Stimulated activated CD4-positive, alpha-beta T cell treated with anti-CD3 and anti-CD28 coated beads, Interleukin-4, amount 100 ng/mL, for 24 hours (primary cell): ENCODE measurements at places on chromosomes 1 and 21.

- no peak for DNase-seq
Observed at GRCh38 chr1:97796711-97797110, 124.1 kb downstream of the DPYD start.

DNA sequence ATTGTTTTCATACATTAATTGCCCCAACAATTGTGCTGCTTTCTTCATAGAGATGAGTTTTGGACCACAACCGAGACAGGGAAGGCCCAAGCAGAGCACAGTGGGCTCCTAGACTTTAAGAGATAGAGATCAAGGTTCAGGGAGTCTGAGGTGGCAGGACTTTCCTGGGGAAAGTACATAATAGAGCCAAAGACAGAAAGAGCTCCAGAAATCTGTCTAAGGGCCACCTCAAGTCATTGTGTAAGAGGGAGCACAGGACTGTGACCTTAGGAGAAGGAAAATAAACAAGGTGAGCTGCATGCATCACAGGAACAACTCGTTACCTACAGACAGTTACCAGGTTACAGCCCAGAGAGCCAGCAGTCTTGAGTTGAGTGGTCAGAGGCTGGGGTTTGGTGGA, 41.3 kb upstream of the CR2 start:
- no peak for DNase-seq

DNA sequence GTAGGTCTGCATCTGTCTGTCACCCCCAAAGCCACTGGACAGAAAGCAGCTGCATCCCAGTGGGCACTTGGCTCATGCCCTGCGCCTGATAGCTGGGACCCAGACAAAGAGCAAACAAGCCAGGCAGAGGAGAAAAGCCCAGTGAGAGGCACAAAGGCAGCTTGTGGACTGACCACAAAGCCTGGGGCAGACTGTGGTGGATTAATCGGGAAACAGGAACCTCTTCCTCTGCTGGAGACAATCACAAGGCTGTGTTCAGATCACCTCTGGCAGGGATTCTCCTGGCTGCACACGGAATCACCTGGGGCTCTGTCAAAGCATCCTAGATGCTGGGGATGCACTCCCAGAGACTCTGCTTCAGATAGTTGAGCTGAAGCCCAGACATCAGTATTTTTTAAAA, 15.2 kb upstream of the GJB5 start:
- no peak for DNase-seq

DNA sequence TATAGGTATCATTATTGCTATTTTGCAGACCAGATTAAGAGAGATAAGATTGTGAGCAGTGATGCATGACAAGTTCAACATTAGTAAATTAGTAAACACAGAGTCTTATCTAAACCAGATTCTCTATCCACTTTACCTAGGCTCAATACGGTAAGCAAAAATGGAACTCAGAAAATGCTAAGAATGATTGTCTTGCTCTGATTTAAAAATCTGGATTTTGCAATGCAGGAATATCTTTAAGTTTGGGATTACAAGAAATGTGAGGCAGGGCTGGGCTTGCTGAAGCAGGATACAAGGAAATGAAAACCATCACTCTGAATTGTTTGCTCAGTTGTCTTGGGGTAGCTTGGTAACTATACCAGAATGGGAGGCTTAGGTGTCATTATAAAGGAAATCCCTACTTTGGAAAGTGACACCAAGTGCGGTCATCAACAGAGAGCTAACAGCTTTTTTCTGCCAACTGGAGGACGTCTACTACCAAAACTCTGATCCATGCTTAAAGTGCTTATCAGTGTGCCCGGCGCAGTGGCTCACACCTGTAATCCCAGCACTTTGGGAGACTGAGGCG, 332.7 kb upstream of the RUNX1 start:
- DNase-seq: no peak

GRCh38 chr1:22204989-22205913, 62.4 kb upstream of the WNT4 start:
- no peak for DNase-seq

DNA sequence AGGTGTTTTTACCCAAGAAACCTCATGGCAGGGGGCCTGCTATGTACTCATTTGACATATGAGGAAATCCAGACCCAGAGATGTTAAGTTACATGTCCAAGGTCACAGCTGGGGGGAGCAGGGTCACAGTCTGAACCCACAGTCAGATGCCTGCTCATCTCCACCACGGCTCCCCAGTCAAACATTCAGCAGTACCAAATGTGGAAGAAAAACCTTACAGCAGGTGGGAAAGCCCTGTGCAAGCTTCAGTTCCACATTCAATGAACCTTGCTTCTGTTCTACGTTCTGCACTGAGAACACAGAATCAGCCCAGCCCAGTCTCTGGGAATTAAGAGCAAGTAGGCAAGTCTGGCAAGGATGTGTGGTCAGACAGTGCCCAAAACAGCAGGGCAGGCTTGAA, 35.2 kb downstream of the LRP8 start:
- no peak for DNase-seq

DNA sequence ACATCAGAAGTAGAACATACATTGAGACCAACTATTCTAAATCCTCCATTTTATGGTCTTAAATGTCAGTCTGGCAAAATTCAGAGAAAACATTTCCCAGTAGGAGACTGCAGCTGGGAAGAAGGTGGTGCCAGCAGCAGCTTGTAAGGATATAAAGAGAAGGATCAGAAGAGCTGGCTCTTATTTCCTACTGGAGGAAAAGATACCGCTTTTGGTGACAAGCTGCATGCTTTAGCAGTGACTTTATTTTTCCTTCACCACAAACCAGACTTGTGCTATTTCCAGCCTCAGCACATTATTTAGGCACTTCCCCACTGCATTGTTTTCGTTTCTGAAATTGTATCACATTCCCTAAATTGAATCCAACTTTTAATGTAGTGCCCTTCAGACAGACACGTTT, 28.4 kb downstream of the RNF11 start:
- DNase-seq: no peak

DNA sequence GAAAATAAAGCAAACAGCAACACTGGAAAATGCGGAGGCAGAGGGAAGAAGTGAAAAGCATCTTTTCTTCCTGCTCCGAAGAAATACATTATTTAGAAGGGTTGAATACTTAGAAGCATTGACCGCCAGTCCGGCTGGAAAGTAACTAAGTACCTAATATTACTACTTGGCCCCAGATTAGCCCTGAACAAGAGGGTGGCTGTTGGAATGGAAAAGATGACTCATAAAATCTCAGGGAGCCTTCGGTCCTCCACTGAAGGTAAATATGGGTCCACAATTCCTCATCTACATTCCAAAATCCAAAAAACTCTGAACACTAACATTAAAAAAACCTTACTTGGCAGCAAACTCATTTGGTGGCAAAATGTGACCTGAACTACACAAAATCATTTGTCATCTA, 40.1 kb downstream of the BCAR3 start:
- no peak for DNase-seq

- no peak for DNase-seq
Observed at GRCh38 chr1:243488459-243489157, 232.8 kb downstream of the SDCCAG8 start.

- peak; percentile 76 for DNase-seq
Observed at GRCh38 chr1:11838349-11839272, 9.0 kb downstream of the NPPA start.

DNA sequence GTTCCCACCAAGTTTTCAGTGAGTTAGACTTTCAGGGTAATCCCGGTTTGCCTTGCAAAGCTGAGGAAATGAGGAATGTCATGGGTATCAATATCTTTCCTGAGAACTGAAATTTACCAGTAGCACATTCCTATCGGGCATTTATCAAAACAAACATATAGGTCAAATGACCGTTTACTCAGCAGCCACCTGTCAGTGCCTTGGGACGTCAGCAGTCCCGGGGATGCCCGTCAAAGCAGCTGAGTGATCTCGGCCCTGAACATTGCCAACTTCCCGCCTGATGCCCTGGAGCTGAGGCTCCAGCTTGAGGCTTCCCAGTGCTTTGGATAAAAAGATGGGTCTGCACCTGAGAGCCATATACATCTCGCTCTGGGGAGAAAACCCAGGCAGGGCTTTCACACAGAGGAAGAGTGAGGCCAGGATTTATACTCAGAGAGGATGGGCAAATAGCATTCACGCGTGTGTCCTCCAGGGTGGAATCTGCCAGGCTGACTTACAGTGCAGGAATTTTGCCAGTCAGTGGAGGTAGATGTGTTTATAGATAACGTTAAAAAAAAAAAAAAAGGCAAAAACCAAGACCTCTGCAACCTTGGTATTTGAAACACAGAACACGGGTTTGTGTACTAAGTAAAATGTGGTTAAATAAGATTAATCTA, 435.7 kb upstream of the VAMP3 start:
- DNase-seq: no peak
